ENCODE measurements at places on chromosomes 7 and 10.

DNA sequence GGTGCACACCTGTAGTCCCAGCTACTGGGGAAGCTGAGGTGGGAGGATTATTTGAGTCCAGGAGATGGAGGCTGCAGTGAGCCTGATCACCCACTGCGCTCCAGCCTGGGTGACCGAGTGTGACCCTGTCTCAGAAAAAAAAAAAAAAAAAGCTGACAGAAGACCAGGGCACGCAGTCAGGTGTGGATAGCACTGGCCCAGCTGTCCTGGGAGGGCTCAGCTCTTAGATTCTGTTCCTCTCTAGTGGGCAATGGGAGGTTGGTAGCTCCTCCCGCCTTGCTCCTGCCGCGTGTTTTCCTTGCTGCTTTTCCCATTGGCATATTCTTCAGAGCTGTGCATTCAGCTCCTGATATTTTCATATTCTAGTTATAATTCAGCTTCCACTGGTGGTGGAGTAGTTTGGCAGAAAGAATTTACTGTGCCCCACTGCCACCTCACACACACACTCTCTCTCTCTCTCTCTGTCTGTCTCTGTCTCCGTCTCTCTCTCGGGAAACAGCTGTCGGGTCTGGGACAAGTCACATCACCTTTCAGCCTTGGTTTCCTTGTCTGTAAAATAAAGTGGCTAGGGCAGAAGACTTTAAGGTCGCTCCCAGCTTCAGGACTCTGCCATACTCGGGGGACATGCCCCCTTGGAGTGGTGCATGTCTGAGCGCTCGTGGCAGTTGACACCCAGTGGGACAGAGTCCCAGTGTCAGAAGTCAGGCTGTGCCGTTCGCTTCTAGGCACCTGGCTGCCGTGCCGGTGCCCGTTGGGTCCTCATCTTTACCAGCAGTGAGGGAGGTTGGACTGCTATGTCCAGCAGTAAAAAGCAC is 25.9 kb upstream of the ANKRD2 start:
- no peak for DNase-seq

GRCh38 chr7:155418941-155419755 is 38.8 kb upstream of the EN2 start:
- no peak for DNase-seq

DNA sequence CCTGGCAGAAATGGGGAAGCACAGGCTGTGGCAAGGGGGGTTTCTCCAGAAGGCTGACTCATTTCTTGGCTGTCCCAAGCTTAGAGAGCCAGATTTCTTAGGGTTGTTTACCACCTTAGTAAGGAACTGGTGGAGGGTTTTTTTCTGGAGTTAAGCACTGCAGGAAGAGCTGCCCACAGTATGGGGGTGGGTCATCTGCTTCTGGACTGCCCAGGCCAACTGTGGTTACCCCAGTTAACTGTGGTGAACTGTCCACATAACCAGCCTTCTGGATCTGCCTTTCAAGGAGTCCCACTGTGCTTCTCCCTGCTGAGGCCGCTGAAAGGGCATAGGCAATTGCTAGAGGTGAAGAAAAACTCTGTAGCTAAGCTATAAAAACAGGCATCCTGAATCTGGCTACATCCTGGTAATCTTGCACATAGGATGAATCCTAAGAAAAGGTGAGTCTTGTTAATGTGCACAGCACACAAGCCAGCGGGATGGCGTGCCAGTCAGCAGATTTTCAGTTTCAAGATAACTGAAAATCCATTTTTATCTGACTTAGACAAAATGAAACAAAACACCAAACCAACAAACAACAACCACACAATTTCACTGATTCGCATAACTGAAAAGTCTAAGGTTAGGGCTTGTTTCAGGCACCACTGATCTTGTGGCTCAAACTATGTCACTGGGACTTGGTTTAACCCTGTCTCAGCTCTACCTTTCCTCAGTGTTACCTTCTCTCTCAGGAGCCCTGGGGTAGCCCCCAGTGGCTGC is 21.6 kb upstream of the TSPAN33 start:
- DNase-seq: no peak

- peak; percentile 25 for DNase-seq
Measured at GRCh38 chr7:106736508-106737201, 75.7 kb upstream of the CCDC71L start.

DNA sequence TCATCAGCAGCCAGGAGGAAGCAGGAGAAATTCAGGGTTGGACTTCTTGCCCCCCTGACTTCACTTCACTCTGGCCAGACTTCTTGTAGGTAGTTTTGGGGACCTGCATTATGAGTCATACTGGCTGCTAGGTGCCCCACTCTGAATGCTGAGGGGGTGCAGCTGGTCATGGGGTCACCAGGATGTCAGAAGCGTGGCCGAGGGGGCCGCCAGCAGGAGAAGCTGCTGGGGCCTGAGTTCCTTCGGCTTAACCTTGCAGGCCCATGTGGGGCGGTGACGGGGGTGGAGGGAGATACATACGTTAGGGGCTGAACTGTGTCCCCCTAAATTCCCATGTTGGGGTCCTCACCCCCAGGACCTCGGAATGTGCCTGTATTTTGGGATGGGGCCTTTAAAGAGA is 18.2 kb downstream of the UNCX start:
- DNase-seq: no peak

DNA sequence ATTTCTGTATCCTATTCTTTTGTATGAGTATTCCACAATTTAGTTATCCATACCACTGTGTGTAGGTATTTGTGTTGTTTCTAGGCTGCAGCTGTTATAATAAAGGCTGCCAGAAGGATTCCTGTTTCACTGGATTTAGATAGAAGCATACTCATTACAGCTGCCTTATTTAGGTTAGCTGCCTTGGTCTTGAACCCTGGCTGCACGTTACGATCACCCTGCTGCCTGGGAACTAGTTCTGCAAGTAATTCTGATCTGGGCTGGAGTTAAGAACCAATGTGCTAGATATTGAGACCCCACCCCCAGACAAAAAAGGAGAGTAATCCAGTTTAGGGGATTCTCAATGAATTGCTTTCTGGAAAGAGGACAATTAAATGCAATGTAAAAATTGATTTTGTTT is 43.1 kb downstream of the CCDC71L start:
- no peak for DNase-seq

GRCh38 chr10:27437775-27438174 is 66.3 kb upstream of the RAB18 start:
- DNase-seq: no peak

DNA sequence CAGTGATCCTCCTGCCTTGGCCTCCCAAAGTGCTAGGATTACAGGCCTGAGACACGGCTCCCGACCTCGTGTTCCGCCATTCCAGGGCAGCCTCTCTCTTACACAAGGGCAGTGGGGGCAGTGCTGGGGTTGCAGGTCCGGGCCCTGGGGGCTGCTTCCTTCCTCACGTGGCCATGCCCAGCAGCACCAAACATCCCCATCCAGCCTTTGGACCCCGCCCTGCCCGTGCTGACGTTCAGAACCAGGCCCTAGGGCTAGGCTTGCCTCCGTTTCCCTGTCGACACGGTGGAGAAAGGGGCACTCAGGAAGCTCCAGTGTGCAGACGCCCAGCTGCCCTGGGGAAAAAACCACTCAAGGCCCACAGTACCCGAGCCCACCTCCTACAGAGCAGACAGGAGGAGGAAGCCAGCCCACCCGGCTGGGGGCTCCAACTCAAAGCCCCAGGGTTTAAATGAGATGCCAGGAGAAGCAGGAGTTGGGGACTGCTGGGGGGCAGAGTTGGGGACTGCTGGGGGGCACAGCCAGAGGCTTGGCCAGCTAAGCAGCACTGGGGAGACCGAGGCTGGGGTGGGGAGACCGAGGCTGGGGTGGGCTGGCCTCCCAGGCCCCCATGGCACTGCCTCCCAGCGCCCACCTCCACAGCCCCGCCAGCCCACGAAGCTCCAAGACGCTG is 35.9 kb downstream of the ADAP1 start:
- no peak for DNase-seq

- no peak for DNase-seq
Measured at GRCh38 chr7:132359743-132360142, 216.5 kb downstream of the PLXNA4 start.

GRCh38 chr10:24706479-24707118 is 17.1 kb downstream of the ARHGAP21 start:
- no peak for DNase-seq

- no peak for DNase-seq
Measured at GRCh38 chr7:27073076-27073475, 22.7 kb downstream of the HOXA1 start.

- peak; percentile 91 for DNase-seq
Measured at GRCh38 chr7:142808802-142809583, 38.2 kb downstream of the PRSS2 start.

GRCh38 chr10:30857803-30858202 is 173.9 kb downstream of the ZNF438 start:
- DNase-seq: no peak

DNA sequence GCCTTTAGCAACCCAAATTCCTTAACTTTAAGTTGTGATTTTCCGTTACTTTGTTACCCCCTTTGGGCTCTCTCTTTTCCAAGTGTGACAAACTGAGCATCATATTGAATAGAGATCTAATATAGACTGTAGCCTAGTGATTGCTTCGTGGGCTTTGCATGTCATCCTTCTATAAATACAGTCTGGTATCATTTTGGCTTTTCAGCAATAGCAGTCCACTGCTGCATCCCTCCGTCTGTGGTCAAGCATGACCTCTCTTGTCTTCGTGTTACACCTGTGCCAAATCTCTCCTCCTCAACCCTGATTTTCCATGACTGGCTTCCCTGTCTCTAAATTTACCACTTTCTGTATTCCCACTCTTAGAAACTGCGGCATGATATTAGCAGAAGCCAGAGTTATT is 53.8 kb upstream of the AGK start:
- no peak for DNase-seq

GRCh38 chr10:6353526-6353925 is 150.8 kb downstream of the PFKFB3 start:
- DNase-seq: no peak

DNA sequence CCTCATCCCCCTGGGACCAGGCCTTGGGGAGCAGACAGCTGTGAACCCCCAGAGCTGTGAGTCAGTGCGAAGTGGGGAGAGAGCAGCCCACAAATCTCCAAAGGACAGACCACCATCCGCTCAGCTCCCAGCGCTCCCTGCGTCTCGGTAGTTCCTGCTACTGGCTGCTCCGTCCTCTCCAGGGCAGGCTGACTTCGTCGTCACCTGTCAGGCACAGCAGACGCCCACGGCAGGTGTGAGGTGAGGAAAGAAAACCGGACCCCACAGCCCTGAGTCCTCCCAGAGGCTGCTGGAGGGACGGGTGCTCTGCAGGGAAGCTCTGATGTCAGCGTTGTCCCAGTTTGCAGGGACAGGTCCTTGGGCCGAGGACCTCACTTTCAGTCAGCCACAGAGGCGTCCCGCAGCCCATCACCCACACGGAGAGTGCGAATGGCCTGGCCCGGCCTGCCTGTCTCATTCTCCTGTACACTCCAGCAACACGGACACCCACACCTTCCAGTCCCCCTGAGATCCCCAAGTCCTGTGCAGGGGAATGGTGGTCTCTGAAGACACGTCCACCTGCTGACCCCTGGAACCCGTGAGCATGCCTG is 95.2 kb downstream of the DNAJB6 start:
- no peak for DNase-seq

GRCh38 chr7:91267171-91267955 is 3.1 kb downstream of the FZD1 start:
- no peak for DNase-seq

GRCh38 chr10:58030208-58030607 is 237.5 kb downstream of the IPMK start:
- DNase-seq: no peak

GRCh38 chr7:27677912-27678612 is 15.4 kb upstream of the HIBADH start:
- DNase-seq: no peak

DNA sequence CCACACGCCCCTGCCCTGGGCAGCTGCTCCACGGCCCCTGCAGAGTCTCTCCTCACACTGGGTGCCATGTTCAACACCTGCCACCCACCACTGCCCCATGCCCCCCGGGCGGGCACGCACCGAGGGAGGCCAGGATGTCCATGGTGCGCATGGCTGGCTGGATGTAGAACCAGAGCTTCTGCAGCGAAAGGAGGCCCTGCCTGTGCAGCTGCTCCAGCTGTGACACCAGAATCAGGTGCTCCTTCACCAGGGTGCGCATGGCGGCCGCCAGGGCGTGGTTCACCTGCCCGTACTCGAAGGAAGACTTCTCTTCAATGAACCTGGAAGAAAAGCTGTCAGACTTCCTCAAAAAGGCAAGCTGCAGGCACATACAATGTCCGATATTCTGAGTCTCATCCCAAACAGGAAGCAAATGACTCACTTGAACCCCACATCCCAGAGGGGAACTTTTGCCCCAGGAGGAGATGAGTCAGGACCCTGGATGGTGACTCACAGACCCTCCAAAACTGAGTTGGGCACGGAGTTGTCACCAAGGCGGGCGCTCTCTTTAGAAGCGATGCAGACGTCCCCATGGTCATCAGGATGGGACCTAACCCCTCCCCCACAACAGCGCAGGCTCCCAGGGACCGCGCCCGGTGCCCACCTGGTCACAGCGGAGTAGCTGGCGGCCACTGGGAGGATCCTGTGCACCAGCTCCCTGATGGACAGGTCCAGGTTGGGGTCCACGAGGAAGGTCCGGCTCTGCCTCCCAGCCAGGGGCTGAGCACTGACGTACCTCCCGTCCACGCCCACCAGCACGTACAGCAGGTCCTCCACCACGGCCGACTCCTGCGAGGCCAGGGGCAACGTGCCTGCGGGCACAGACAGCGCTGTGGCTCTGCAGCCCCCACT is 15.5 kb downstream of the TUBGCP2 start:
- no peak for DNase-seq

DNA sequence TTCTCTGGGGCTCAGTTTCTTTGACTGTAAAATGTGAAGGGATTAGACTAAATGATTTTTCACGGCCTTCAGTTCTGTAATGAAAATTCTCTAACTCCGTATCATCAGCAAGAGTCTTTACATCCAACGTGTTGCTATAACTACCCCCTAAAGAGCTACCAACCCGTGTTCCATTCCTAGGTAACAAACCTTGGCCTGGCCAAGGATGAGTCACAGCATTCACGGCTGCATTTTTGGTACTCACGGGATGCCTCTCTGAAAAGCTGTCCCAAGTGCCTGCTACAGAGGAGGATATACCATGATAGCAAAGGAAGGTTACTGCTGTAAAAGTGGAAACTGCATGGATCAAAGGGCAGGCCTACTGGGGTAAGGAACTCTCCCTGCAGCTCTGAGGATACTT is 5.9 kb downstream of the LRRC4 start:
- DNase-seq: no peak

DNA sequence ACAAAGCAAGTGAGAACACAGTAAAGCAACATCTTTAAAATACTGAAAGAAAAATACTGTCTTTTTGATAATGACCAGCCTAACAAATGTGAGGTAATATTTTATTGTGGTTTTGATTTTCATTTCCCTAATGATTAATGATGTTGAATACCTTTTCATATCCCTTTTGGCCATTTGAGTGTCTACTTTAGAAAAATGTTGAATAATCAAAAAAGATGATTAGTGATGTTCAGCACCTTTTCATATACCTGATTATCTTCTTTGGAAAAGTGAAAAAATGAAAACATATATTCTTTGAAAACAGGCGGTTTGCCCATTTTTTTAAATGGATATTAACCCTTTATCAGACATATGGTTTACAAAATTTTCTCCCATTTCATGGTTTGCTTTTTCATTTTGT is 32.2 kb upstream of the EPHB6 start:
- no peak for DNase-seq

- DNase-seq: no peak
Measured at GRCh38 chr10:95221124-95221523, 27.1 kb downstream of the ACSM6 start.

Measured in stimulated activated naive CD4-positive, alpha-beta T cell (primary cell).